ENCODE measurements at places on chromosomes 2 and 18.
A peak's percentile ranks its signal among the peaks of the same experiment; 100 is the strongest.

DNA sequence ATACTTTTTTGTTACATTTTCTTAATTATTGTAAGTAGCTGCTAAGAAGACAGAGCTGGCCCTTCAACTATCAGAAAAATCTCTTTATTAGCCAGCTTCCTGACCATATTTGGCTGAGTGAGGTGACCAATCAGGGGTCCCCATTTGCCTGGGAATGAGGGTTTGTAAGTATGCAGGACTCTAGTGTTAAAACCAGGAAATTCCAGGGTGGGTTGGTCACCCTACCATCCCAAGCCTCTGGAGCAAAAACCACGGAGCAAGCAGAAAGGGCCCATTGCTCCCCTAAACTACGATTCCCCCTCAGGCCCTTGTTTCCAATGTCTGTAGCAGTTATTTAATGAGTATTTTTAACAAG lies 165.6 kb upstream of the NCKAP5 start:
- peak; percentile 77 for DNase-seq

DNA sequence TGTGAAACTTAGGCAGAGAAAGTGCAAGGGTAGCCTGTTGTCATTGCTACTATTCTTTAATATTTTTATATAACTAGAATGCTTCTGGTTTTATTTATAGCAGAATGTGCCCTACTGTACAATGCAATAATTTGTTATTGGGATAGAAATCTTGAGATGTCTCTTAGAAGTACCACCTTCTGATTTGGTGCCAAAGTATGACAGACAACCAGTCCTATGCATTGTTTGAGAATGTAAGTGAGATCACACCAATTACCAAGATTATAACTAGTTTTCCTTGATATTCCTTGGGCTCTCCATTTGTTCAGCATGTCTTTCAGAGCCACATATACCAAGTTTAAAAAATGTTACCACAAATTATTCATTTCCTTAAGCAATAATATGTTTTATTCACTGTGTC lies 399.7 kb downstream of the CPS1 start:
- no peak for DNase-seq

DNA sequence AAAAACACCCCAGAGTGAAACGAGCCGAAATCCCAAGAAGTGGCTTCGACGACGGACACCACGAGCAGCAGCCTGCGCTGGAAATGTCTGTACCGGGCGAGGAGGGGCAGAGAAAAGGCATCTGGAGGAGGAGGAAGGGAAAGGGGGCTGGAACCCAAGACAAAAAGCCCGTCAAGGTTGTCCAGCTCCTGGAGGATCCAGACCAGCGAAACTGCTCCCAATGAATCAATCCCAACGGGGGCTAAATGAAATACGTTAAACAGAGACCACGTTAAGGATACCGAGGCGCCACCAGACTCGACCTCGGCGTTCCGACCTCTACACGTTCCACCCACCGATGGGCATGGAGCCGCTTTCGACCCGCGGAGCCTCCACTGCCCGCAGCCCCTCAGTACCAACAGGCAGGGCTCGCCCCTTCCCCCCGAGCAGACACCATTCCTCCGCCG lies 400 bp downstream of the CCDC88A start:
- peak; percentile 47 for DNase-seq

DNA sequence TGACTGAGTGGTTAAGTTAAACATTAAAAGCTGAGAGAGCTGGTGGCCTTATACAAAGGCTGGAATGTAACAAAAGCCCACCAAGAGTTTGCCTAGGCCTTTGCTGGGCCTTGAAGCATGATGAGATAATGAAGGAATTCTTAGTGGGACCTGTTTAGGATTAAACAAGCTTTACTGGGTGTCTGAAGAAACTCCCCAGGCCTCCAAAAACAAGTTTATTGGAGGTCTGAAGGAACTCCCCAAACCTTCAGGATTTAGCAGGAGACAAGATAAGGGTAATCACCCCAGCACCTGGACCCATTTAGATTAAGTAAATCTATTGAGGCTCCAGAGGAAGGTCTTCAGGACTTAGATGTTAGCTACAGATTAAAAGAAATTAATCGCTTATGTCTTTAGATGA lies 18.7 kb downstream of the PCARE start:
- DNase-seq = no peak

DNA sequence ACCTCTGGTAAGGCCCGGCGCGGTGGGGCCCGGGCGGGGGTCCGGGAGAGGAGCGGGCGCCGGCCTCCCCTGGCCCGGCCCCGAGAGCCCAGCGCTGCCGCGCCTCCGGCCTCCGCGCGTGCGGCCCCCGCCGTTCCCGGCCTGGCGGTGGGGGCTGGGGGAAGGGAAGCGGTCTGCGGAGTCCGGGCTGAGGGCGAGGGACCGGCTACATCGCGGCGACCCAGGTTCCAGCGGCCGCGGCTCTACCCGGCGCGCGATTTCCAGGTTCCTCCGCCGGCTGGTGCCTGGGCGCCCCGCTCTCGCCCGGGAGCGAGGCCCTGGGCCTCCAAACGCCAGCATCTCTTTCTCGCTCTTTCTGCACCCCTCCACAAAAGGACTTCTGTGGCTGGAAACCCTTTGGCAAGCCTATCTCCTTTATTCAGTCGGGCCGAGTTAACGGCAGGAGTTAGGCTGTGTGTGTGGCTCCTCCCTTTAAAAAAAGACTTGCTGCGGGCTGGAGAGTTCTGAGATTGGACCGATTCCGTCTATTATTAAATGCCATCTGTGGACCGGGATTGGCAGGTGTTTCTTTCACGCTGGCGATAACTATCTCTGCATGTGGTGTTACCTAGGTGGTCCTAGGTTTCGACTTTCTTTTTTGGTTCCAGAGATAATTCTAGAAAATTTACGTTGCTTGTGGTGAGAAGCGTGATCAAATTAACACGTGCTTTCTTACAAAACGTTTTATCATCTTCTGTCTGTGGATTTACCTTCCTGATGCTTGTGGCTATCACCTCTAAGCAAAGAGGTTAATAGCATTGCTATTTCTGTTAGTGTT lies 592 bp downstream of the ME2 start:
- peak; percentile 42 for DNase-seq

- DNase-seq = no peak
Measured at GRCh38 chr2:47152803-47153202, 2.3 kb downstream of the STPG4 start.

DNA sequence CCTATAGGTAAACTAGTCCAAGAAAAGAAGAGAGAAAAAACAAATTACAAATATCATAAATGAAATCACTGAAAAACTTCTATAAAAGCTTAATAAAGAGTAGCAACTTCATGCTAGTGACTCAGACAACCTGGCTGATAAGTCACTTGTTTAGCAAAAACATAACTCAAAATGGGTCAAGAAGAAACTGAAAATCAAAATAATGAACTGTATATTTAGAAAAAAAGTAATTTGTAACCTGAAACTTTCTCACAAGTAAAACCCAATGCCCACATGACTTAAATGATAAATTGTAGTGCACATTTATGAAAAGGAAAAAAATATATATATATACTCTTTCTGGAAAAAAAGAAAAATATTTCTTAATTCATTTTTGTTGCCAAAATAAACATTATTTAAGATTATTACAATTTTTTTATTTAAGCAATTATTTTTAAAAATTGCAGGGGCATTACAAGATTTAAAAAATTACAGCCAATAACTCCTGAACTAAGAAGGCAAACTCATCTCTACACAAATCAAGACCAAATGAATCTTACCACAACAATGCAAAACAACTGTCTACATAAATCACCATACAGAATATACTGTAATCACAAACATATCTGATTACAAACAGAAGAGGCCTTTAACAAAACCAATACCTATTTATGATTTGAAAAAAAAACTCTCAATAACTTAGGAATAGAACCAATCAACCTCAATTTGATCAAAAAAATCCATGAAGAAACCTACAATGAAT lies 406.3 kb downstream of the CDH7 start:
- no peak for DNase-seq

DNA sequence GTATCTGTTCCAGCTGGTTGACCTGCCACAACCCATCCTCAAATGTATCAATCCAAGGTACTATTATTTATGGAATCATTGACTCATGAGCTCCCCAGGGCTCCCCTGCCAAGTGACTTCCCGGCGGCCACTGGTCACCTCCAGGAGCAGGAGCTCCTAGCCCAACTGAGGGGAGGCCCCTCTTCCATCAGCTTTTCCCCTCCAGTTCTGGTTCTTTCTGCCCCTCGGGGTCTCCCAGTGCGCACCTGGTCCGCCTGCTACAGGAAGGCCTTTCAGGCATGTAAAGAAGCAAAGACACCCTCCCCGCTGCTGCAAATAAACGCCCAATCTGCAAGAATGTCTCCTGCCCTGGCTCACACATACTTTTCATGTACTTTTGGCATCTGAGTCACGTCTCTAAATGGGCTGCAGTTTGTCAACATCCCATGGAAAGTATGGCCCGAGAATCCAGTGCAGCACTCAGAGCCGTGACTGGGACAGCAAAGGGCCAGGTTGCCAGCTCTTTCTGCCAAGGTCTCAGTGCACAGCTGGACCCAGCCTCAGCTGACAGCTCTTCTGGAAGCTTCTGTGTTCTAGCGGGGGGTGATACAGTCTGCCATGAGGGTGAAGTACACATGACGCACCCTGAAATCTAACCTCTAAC lies 41.4 kb downstream of the KLHL29 start:
- no peak for DNase-seq

DNA sequence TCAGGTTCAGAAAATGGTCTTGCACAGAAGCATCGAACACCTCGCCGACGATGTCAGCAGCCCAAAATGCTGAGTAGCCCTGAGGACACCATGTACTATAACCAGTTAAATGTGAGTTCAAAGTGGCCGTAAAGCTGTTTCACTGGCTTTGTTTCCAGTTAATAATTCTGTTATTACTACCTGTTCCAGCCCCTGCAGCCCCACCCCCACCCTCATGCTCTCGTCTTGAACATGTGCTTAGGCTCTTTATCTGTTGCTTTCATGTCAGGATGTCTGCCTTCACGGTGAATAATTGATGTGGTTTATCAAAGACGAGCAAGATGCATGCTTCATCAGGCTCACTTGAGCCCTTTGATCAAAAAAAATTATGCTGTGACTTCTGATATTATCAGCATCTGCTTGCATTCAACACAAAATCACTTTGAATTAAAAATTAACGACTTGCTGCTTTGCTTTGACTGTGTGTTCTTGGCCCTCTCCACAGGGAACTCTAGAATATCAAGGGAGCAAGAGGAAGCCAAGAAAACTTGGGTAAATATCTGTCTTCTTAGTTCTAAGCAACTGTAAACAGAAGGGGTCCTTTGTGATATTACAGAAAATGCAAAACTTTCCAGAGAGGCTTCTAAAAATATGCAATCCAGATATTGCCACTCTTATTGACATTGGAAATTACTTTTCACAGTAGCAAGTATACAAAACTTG lies 63.4 kb upstream of the SP5 start:
- no peak for DNase-seq
